Osteoblast (primary cell): ENCODE measurements at places on chromosomes 7 and 10. TPM values are rescaled to one million over a fixed set of nuclear protein-coding genes. Genes with fewer than 3 reads are reported as not detected.

The DNAJB6 gene
- total RNA-seq = 84.3 and 84.7 TPM in 2 replicates

The KIF11 gene
- total RNA-seq = 4.0 and 5.3 TPM in 2 replicates

The FAM131B gene
- total RNA-seq = 1.2 and 1.4 TPM in 2 replicates

The GPR26 gene
- total RNA-seq = not detected in 2 replicates

The ADAMTS14 gene
- 2.4 and 2.9 TPM in 2 replicates for total RNA-seq

DNA sequence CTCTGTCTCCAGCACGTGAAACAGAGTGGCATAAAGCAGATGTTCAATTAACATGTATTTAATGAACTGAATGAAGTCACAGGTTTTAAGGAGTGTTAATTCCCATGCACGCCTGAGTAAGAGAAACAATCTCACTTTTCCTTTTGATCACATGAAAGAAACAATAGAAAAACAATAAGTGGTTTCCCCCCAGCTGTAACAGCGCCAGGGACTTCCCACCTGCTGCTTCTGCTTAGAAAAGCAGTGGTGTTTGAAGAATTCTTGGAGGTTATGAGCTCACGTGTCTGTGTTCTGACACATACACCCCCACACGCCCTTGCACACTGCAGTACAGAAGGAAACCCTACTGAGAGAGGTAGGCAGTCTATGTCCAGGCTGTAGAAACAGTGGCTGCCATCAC, 51.3 kb upstream of the FRMD4A start:
- DNase-seq = no peak

DNA sequence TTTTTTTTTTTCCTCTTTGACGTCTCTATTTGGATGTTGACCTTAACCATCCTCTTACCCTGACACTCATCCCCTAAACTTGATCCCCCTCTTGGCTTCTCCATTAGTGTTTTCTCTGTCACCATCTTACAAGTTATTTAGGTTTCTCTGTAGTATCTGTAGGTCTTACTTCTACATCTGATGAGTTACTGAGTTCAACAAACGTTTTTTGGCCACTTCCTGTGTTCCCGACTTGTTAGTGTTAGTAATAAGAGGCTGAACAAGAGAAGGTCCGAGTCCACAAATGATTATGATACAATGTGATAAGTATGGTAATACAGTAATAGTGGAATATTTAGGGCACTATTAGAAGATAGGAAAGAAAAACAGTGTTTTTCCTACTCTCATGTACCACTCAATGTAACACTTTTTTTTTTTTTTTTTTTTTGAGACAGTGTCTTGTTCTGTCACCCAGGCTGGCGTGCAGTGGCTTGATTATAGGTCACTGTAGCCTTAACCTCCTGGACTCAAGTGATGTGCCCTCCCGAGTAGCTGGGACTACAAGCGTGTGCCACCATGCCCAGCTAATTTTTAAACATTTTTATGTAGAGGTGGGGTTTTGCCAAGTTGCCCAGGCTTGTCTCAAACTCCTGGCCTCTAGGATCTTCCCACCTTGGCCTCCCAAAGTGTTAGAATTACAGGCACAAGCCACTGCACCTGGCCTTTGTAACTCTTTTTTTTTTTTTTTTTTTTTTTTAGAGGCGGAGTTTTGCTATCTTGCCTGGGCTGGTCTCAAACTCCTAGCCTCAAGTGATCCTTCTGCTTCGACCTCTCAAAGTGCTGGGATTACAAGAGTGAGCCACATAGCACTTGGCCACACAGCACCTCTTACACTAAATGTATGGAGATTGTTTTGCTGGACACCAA, 12.5 kb downstream of the CCSER2 start:
- DNase-seq = no peak

DNA sequence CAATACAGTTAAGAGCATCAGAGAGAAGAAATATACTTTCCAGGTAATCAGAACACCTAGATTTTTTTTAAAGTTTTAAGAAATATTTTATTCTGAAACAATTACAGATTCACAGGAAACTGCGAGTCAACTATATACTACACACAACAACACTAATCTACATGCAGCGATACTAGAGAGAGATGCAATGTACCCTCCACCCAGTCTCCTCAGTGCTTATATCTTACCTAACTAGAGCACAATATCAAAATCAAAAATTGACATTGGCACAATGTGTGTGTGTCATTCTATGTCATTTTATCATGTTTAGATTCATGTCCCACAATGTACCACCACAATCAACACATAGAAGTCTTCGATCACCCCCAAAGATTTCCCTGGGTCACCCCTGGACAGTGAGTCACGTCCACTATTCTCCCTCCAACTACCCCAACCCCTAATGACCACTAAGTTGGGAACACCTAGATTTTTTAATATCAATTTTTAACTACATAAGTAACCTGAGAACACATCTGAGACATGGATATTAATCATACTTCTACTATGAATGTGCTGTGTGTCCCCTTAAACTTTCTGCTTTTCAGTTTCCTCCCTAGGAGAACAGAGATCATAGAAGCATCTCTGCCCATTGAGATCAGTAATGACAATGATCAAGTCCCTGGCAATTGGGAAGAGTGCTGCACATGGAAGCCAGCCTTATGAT, 86.5 kb downstream of the GSAP start:
- no peak for DNase-seq

- DNase-seq = no peak
Observed at GRCh38 chr10:8583096-8583495, 528.6 kb downstream of the GATA3 start.

DNA sequence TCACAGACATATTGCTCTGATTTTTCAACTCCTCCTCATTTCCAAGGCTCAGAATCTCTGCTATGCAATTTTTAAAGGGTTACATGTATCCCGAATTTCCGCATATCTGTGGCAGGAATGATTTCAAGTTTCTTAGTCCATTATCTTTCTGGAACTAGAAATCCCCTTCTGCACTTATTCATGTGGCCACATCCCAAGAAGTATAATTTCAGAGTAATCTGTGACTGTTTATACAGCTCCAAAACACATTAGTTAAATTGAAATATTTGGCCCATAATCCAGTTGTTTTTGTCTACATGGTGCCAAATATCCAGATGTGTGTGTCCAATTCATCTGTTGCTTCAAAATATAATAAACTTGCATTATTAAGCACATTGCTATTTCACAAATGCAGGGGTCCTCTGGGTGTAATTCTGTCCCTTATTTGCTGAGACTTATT, 271.2 kb downstream of the ARHGAP12 start:
- no peak for DNase-seq

DNA sequence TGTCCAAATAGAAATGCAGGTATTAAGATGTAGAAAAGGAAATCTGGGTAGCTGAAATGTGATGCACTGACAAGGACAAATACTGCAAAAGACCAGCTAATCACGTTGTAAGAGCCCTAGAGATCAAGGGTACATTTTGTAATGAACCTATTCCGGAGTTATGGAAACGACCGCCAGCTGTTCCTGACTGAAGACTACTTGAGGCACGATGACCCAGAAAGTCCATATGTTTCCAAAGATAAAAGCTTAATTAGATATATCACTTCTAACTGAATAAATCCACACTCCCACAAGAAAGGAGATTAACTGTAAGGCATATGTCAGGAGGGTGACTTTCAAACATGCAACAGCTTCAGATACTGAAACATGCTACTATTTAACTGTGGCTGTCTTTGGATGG, 253.5 kb downstream of the NSUN6 start:
- peak; percentile 41 for DNase-seq

GRCh38 chr10:10629512-10629911, 388.2 kb upstream of the CELF2 start:
- DNase-seq = no peak

GRCh38 chr7:30904561-30904960, 7.1 kb upstream of the AQP1 start:
- no peak for DNase-seq
